Activated CD8-positive, alpha-beta T cell treated with anti-CD3 and anti-CD28 coated beads for 36 hours (primary cell): ENCODE measurements at places on chromosomes 7 and 10. TPM values are rescaled to one million over a fixed set of nuclear protein-coding genes. Genes with fewer than 3 reads are reported as not detected.

- DNase-seq: no peak
Measured at GRCh38 chr10:69578508-69578991, 5.3 kb upstream of the NEUROG3 start.

ZNF518A gene
- total RNA-seq: 13.4 TPM

ZC3HAV1L gene
- 19.9 TPM for total RNA-seq

PTPRN2 gene
- total RNA-seq: 0.65 TPM

DNA sequence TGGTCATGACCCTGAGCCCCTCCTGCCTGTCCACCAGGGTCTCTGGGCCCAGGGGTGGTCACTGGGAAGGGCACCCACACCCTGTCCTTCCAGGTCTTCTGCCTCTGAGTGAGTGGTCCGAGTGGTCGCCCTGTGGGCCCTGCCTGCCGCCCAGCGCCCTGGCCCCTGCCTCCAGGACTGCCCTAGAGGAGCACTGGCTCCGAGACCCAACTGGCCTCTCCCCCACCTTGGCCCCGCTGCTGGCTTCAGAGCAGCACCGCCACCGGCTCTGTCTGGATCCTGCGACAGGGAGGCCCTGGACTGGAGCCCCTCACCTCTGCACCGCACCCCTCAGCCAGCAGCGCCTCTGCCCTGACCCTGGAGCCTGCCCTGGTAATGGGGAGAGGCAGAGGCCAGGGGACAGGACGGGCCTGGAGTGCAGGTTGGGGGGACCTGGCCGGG is 13.9 kb upstream of the ZNF862 start:
- DNase-seq: no peak

ASB15 gene
- not detected for total RNA-seq
